ENCODE measurements at places on chromosomes 11 and 22. TPM values are rescaled to one million over a fixed set of nuclear protein-coding genes. Genes with fewer than 3 reads are reported as not detected.

DNA sequence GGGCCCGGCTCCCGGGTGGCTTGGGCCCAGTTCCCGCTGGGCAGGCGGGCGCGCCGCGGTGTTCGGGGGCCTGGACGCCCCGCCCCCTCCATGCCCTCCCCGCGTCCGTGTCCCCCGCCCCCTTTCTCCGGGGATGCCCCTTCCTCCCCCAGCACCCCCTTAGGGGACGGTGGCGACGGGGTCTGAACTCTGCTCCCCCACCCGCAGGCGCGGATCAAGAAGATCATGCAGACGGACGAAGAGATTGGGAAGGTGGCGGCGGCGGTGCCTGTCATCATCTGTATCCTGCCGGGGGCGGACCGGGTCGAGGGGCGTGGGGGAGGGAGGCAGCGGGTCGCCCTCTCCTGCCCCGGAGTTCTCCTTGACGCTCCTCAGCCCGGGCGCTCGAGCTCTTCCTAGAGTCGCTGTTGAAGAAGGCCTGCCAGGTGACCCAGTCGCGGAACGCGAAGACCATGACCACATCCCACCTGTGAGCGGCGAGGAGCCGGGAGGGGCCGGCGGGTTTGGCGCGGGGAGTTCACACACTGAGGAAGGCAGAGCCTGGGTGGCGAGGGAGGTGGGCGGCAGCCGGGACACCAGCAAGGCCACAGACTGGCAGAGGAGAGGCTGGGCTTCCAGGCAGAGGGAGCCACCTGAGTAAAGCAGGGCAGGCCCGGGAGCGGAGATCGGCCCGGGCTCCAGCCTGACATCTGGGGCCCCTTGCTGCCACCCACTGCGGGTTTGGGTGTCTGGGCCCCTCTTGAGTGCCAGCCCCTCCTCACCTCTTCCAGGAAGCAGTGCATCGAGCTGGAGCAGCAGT is 546 bp downstream of the DRAP1 start:
- no peaks in the 10 kb centered on the region for H3K27me3 ChIP-seq
- DNase-seq: no peak
- no peaks in the 10 kb centered on the region for H3K36me3 ChIP-seq
- H3K4me1 ChIP-seq: peaks cover 26% of the 10 kb centered on the region
- H3K4me3 ChIP-seq: peak overlapping the region; percentile 76

The LINC01488 gene
- not detected for total RNA-seq

The ZNF280B gene
- 2.2 TPM for total RNA-seq

DNA sequence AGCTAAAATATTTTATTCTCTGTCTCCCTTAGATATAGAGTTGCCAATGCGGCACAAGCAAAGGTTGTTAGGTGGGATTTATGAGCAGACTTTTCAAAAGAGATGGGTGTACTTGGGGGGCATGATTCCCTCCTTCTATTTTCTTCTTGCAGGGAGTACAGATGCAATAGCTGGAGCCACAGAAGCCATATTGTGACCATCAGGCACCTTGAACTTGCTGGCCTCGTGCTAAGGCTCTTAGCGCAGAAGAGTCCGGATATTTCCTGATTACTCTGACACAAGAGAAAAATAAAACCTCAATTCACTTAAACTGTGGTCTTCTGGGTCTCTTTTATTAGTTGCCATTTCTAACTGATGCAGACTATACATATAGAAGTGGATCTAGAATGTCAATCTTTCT is 547.4 kb downstream of the MIAT start:
- no peaks in the 10 kb centered on the region for H3K36me3 ChIP-seq
- no peak for DNase-seq
- no peak overlapping the region for H3K4me3 ChIP-seq
- H3K27me3 ChIP-seq: no peaks in the 10 kb centered on the region
- H3K27ac ChIP-seq: no peak overlapping the region

DNA sequence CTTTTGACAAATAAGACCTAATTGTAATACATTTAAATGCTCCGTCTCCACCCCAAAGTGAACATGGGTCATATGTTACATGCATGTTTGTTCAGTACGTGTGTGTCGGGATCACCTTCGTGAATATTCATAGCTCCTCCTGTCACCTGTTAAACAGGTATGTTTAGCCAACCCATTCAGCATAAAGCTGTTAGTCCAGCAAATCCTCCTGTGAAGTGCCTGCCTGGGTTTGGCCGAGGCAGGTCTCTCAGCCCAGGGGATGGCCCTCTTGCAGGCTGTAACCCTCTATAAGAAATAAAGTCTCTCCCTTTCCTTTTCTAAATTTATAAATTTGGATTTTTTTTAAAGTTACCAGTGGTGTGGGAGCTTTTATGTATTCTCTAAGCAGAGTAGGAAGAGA is 38.9 kb upstream of the NTM start:
- H3K36me3 ChIP-seq: no peaks in the 10 kb centered on the region
- H3K27me3 ChIP-seq: no peaks in the 10 kb centered on the region
- no peak overlapping the region for H3K4me3 ChIP-seq
- no peaks in the 10 kb centered on the region for H3K4me1 ChIP-seq
- no peak for DNase-seq
- H3K27ac ChIP-seq: no peak overlapping the region

GRCh38 chr11:100922121-100922520 is 207.5 kb downstream of the PGR start:
- no peak overlapping the region for H3K27ac ChIP-seq
- no peaks in the 10 kb centered on the region for H3K36me3 ChIP-seq
- no peak for DNase-seq
- no peaks in the 10 kb centered on the region for H3K4me1 ChIP-seq
- H3K4me3 ChIP-seq: no peak overlapping the region
- H3K27me3 ChIP-seq: no peaks in the 10 kb centered on the region

The RIBC2 gene
- total RNA-seq: 1.4 TPM

The BATF2 gene
- total RNA-seq: not detected

The FREY1 gene
- total RNA-seq: 3.4 TPM

DNA sequence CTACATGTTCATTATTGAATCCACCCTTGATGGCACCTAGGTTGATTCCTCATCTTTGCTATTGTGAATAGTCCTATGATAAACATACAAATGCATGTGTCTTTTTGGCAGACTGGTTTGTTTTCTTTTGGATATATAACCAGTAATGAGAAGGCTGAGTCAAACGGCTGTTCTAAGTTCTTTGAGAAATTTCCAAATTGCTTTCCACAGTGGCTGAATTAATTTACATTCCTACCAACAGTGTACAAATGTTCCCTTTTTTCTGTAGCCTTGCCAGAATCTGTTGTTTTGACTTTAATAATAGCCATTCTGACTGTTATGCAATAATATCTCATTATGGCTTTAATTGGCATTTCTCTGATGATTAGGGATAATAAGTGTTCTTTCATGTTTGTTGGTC is 184.9 kb downstream of the CASP12 start:
- no peak for DNase-seq
- H3K36me3 ChIP-seq: no peaks in the 10 kb centered on the region
- no peaks in the 10 kb centered on the region for H3K27me3 ChIP-seq
- peaks cover 13% of the 10 kb centered on the region for H3K4me1 ChIP-seq
- no peak overlapping the region for H3K27ac ChIP-seq

The SAA2 gene
- not detected for total RNA-seq

GRCh38 chr11:57303990-57304579 is 20.7 kb downstream of the TNKS1BP1 start:
- no peaks in the 10 kb centered on the region for H3K36me3 ChIP-seq
- H3K4me3 ChIP-seq: no peak overlapping the region
- no peak overlapping the region for H3K27ac ChIP-seq
- H3K4me1 ChIP-seq: no peaks in the 10 kb centered on the region
- no peaks in the 10 kb centered on the region for H3K27me3 ChIP-seq

The CCDC188 gene
- not detected for total RNA-seq

The CHADL gene
- 0.94 TPM for total RNA-seq

DNA sequence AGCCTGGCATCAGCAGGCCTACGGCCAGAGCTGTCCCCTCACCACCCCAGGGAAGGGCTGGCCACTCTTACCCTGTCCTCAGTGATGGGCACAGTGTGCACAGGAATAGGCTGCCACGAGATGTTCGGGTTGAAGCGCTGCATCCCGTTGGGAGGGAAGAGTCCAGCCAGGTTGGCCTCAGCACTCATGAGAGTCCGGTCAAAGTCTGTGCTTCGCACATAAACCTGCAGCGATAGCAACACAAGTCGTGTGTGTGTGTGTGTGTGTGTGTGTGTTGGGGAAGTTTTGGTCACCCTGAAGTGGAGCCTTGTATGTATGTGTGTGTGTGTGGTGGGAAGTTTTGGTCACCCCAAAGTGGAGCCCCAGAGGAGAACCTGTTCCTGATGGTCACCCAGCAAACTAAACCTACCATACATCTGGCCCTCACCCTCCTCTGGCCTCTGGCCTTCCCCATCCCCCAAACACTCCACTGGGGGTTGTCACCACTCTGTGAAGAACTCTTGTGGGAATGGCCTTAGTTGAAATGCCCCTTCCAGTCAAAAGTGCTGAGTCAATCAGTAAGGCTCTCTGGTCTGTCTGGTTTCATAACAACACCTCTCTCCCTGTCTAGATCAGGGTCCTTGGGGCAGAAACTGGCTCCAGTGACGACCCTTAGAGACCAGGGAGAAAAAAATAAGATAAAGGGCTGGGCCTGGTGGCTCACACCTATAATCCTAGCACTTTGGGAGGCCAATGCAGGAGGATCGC is 2.8 kb downstream of the ACP2 start:
- DNase-seq: no peak
- peaks cover 15% of the 10 kb centered on the region for H3K4me1 ChIP-seq
- H3K27ac ChIP-seq: no peak overlapping the region
- no peaks in the 10 kb centered on the region for H3K27me3 ChIP-seq
- no peaks in the 10 kb centered on the region for H3K36me3 ChIP-seq

All from naive thymus-derived CD4-positive, alpha-beta T cell (primary cell).